Smooth muscle cell of the coronary artery (primary cell): ENCODE measurements at places on chromosomes 5 and 9. TPM values are rescaled to one million over a fixed set of nuclear protein-coding genes. Genes with fewer than 3 reads are reported as not detected.

OMD gene
- total RNA-seq = 0.23 and 1.9 TPM in 2 replicates

CTNNA1 gene
- total RNA-seq = 459 and 476 TPM in 2 replicates

HACD4 gene
- 1.4 and 2.6 TPM in 2 replicates for total RNA-seq

DDX4 gene
- not detected in 2 replicates for total RNA-seq

HCN1 gene
- total RNA-seq = 0.30 TPM in 1 of 2 replicates, not detected in the other

BTNL3 gene
- total RNA-seq = not detected in 2 replicates

CHSY3 gene
- 4.0 and 8.8 TPM in 2 replicates for total RNA-seq

PRDM12 gene
- not detected in 2 replicates for total RNA-seq

CCNH gene
- 63.5 and 63.9 TPM in 2 replicates for total RNA-seq
